ENCODE measurements at places on chromosomes 6 and 20.

GRCh38 chr6:3252369-3252768 lies 6.4 kb upstream of the PSMG4 start:
- no peak for DNase-seq

DNA sequence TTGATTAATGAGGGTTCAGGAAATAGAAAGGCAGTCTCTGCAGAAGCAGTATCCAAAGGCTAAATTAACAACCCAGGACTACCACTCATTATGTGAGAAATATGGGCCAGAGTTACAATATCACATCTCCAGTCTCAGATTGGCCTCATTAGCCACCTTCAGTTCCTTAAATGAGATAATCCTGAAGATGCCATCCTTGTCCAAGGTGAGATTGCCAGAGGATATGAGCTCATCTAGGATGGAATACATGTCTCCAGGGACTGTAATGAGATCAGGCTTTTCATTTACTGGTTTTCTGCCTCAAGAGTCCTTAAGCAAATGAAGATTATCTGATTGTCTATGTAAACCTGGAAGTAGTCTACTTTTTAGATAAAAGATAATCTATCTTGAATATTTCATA lies 196.3 kb downstream of the FUT9 start:
- no peak for DNase-seq

GRCh38 chr6:109069746-109070145 lies 24.9 kb downstream of the SESN1 start:
- no peak for DNase-seq

GRCh38 chr20:62876501-62876901 lies 14.9 kb upstream of the TCFL5 start:
- no peak for DNase-seq

GRCh38 chr20:16661756-16662155 lies 68.1 kb upstream of the SNRPB2 start:
- DNase-seq = peak; percentile 7

DNA sequence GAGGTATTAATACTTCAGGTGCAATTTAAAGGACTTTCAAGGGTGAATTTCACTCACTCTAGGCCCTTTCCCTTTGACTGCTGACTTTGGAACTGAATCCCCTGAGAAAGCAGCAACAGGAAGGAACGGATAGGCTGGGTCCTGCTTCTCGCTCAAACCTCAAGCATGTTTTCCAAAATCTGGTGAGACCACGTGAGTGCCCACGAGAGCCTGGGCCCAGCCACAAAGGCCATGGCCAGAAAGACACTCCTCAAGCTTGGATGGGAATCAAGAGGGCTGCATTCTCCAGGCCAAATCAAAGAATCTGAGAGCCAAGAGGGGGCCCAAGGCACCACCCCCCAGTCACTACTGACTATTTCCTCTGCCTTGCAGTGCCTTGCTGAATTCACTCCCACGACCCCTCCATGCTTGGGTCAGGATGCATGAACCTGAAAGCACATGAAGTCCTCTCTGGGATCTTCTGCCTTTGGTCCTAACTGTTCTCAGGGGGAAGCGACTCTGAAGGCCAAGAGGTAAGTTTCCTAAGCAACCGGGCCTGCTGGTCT lies 146.1 kb downstream of the NFATC2 start:
- no peak for DNase-seq

- DNase-seq = no peak
These were observed 31.4 kb upstream of the ID1 start for GRCh38 chr20:31573555-31574321.

DNA sequence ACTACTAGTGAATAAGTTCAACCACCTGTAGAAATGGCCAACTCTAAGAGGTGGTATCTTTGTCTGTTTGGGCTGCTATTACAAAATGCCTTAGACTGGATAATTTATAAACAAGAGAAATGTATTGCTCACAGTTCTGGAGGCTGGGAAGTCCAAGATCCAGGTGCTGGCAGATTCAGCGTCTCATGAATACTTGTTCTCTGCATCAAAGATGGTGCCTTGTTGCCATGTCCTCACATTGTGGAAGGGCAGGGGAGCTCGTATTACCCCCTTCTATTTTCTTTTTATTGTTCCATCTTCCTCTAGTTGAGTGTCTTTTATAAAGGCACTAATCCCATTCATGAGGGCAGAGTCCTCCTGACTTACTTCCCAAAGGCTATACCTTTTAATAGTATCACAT lies 58.0 kb downstream of the LRRC1 start:
- DNase-seq = no peak

DNA sequence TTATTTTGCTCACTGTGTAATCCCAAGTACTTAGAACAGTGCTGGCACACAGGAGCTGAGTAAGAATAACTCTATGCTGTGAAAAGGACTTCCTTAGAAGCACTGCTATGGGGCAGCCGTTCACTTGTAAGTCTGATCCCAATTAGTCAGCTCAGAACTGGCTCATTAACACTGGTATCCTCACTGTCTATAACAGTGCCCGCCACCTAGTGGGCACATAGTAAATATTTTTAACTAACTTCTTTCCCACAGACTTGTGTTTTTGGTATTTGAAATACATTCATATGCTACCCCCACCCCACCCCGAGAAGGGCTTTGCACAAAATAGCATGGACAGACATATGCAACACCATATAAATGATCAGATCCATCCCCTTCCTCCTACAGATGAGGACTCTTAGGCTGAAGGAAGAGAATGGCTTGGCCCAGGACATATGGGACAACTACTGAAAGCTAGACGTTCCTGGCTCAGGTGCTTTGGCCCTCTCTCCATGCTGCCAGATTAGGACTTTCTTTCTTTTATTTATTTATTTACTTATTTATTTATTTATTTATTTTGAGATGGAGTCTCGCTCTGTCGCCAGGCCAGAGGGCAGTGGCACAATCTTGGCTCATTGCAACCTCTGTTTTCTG lies 47.1 kb downstream of the DST start:
- no peak for DNase-seq

DNA sequence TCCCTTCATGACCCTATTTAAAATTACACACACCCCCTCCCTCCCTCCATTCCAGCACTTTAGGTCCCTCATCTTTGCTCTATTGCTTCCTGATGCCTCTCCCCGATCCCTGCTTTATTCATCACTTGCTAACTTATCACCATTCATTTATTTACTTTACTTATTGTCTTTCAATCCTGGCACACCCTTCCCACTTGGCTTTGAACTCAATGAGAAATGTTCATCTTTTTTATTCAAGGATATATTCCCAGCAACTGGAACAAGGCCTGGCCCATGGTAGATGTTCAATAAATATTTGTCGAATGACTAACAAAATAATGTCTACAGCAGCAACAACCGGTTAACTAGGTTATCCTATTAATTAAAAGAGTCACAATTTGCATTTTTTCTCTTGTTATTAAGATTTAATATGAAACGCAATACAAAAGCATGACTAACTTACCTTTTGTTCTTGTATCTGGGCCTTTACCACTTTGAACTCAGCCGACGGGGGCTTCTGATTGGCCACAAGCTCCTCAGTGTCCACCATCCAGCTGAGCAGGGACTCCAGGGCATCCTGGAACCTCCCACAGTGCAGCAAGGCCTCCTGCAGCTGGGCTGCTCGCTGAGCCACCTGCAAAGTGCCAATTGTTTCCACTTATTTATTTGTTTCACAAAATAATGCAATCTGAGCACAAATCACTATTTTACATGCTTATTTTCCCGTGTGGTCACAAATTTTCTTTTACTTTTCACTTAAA lies 107.8 kb downstream of the DST start:
- no peak for DNase-seq

GRCh38 chr20:63009988-63010769 lies 3.4 kb upstream of the BHLHE23 start:
- DNase-seq = no peak

DNA sequence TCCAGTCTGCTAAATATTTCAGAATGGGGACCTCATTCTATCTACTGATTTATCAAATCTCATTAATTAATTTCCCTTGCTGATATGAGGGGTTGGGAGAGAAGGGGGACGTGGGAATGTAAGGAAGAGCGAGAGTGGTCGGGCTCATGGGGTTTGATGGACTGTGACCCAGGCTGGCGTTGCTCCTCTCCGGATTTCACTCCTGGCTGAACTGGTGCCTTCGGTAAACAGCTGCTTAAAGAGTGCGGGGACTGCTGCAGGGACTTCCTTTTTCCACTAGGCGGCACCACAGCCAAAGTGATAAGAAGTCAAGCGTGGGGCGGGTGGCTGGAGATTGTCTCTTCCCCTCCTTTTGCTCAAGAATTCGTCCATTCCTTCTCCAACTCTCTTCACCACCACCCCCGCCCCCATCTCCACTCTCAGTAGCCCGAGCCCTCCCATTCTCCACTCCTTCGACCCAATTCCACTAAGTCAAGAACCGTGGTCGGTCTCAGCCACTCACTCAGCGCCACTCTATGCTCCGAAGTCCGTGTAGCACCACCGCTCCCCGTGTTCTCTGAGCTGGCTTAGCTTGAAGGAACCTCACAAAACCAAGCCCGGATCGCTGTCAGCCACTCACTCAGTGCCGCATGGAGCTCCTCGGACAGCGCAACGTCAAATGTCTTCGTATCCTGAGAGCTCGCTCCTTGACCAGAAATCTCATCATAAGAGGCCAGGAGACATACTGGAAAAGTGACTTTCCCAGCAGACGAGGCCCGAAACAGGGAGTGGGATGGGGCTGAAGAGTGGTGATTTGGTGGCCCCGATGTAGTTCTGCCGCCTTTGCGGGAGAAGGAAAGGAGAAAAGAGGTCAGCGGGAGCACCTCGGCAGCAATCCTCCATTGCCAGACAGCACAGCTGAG lies 9.7 kb downstream of the TRIM31 start:
- peak; percentile 83 for DNase-seq

GRCh38 chr6:25902071-25902470 lies 28.0 kb upstream of the SLC17A3 start:
- no peak for DNase-seq

- no peak for DNase-seq
These were observed 199.4 kb downstream of the FOXA2 start for GRCh38 chr20:22384978-22385377.

DNA sequence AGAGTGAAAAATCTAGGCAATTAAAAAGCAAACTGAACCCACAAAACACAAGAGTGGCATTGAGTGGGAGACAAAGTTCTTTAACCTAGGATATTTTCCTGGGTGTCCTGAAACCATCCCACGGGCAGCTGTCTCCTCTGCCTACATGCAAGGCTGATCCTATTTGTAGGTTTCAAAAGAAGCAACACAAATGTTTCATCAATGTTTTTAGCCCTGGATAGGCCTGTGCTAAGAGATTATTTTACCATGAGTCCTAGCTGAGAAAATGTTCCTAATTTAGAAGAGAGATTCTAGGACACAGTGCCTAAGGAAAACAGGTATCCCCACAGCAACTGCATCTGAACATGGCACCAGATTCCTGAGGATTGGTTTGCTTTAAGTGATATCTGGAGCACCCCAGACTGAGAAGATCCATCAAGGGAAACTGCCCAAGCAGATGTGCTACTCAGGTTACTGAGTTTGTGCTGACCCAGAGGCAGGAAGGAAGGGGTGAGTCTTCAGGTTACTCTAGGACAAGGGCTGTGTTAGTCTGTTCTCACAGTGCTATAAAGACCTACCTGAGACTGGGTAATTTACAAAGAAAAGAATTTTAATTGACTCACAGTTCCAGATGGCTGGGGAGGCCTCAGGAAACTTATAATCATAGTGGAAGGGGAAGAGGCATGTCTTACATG lies 111.6 kb upstream of the UST start:
- no peak for DNase-seq

GRCh38 chr6:36755435-36756348 lies 58.1 kb downstream of the RAB44 start:
- no peak for DNase-seq

- DNase-seq = no peak
These were observed 363.1 kb downstream of the PRKN start for GRCh38 chr6:162364488-162364887.

- DNase-seq = no peak
These were observed 41.3 kb downstream of the DSTN start for GRCh38 chr20:17611290-17611539.

GRCh38 chr20:38393259-38393658 lies 41.9 kb downstream of the SNHG17 start:
- no peak for DNase-seq

DNA sequence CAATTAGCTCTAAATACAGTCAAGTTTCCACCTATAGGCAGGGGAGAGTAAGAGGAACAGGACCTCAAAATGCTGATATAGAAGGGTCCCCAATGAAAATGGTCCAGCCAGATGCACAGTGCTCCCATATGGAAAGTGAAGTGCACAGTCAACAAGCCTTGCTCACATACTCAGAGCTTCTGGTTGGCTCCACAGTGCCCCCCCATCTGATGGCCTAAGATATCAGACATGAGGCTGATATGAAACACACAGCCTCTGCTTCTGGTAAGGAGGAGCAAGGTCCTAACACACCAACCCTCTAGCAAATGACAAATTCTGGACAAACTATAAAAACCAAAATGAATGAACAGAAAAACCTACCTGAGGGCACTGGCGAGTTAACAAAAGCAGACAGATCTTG lies 111.4 kb upstream of the EMILIN3 start:
- DNase-seq = no peak

DNA sequence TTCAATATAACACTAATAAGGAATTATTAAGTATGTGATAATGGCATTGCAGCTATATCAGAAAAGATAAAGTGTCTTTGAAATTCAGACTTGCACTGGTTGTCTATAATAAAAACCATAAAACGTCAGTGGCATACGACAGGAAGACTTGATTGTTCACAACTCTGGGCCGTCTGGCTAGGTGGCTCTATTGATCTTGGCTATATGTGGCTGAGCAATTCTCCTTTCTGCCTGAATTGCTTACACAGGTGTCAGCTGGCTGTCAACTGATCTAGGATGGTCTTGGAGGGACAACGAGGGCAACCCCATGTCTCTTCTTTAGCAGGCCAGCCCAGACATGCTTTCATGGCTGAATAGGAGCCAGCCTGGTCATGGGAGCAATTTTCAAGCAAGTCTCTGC lies 359.1 kb downstream of the QKI start:
- no peak for DNase-seq

DNA sequence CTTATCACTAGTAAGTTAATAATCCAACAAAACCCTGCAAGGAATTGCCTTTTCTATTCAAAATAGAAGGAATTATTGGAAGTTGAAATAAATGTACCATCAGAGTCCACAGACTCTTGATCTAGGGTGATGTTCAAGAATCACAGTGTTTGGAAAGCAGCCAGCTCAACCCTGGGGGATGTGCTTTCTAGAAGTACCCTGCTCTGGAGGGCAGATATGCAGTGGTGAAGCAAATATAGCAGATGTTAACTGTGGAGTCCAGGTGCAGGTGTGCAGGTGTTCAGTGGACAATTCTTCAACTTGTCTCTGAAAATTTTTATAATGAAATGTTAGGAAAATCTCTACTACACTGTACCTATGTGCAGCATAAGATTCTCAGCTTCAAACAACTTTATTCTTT lies 9.1 kb upstream of the INSM1 start:
- no peak for DNase-seq

DNA sequence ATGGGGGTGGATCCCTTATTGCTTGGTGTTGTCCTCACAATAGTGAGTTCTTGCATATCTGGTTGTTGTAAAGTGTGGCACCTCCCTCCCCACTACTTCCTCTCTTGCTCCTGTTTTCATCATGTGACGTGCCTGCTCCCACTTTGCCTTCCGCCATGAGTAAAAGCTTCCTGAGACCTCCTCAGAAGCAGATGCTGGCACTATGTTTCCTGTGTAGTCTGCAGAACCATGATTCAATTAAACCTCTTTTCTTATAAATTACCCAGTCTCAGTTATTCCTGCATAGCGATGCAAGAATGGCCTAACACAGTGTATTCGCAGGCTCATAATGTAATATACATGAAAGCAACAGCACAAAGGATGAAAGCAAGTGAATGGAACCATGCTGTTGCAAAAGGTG lies 28.4 kb upstream of the ANKRD60 start:
- no peak for DNase-seq

GRCh38 chr20:13809373-13809772 lies 24.5 kb downstream of the NDUFAF5 start:
- DNase-seq = no peak

- no peak for DNase-seq
These were observed 370.0 kb upstream of the CNR1 start for GRCh38 chr6:88536071-88536625.
